ENCODE measurements at places on chromosomes 6 and 20.

DNA sequence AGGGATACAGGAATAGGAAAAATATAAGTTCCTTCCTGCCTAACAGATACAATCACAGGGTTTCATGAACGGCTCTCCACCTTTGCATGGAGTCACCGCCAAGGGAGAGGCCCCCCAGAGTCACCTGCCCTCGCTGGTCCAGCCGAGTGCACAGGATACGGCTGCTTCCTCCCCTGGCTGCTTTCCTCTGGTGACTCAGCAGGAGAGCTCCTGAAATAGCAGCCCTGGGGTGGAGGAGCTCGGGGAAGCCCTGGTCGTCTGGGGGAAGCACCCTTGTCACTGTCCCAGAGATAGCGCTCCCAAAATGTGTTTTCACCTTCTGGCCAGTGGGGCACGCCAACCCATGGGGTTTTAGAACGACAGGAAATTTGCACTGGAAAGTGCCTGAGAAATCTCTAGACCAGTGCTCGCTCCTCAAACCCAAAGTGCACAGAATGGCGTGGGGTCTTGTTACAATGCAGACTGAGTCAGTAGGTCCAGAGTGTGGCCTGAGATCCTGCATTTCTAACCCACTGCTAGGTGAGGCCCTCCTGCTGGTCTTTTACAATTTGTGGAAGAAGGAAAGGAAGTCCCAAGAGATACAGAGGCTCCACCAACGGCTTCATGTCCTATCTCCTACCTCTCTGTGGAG, 35.9 kb upstream of the FAM50B start:
- no peak for DNase-seq

DNA sequence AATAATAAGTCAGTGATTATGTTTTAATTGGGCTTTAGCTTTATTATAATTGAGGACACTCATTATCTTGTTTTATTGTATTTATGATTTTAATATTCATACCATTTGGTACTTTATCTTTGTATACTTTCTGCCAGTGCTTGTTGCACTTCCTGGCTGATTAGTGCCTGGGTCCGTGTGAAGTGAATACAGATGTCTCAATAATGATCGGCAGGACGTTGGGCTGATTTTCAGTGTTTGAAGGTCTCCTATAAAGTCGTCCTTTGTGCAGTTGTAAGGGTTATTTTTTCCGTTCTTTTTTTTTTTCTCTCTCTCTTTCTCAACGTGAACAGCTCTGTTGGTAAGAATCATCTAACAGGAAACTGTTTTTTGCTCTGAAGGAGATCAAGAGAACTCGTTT, 450.0 kb upstream of the POU3F2 start:
- DNase-seq = no peak

- no peak for DNase-seq
These were observed 258.9 kb downstream of the CD109 start for GRCh38 chr6:73954881-73955280.

DNA sequence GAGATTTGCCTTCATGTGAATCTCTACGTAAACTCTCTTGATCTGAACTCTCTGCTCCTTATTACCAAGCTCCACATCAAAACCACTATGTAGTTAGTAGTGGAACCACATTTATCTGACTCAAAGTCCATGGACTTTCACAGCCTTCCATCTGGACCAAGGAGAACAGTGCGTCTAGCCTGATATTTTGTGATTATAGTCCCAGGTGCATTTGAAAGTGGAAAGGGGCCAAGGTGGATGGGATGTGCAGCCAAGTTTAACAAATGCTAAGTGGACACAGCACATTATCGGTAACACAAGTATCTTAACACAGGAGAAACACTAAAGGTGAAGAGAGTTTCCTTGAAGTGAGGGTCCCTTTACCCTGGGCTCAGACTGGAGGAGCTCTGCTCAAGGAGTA, 281.2 kb upstream of the SGK1 start:
- no peak for DNase-seq

GRCh38 chr20:23629542-23630391, 8.0 kb downstream of the CST3 start:
- no peak for DNase-seq

- peak; percentile 3 for DNase-seq
These were observed 271.4 kb downstream of the EYA4 start for GRCh38 chr6:133512410-133513016.

DNA sequence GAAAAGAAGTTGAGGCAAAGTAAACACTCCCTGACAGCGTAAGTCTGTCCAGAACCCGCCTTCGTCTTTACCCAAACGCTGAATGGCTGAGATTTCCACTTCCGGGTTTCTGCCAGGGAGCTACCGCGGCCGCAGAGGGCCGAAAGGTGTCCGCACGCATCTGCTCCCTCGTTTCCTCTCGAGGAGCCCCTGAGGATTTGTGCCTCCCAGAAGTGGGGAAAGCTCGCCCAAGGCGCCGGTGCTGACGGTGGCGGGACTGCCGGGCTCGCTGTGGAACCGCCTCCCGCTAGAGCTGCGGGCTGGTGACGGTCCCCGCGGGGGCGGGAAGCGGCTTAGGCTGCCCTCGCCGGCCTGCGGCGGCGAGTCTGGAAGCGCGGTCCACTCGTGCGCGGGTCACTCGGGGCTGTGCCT, 1760.2 kb upstream of the DEFB115 start:
- peak; percentile 18 for DNase-seq

GRCh38 chr6:125485757-125486156, 184.0 kb upstream of the HDDC2 start:
- no peak for DNase-seq

- no peak for DNase-seq
These were observed 11.2 kb upstream of the TTK start for GRCh38 chr6:79993012-79993910.

GRCh38 chr6:67506352-67506751, 1128.7 kb upstream of the ADGRB3 start:
- DNase-seq = no peak

DNA sequence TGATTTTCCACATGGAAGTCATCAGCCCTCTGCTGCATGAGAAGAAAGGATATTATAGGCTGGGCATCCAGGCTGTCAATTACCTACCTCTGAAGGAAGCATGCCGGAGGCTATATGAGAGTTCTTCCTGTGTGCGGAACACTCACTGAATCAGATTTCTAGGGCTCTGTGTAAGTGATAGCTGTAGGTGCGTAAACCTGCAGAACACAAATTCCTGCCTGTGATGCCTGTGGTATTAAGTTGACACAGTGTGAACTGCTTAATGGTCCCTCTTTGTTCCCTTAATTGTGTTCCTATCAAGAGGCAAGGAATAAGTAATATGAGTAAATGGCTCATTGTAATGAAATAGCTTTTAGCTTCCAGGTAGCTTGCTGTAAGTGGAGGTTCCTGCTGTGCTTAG, 103.3 kb downstream of the ANKS1A start:
- no peak for DNase-seq

DNA sequence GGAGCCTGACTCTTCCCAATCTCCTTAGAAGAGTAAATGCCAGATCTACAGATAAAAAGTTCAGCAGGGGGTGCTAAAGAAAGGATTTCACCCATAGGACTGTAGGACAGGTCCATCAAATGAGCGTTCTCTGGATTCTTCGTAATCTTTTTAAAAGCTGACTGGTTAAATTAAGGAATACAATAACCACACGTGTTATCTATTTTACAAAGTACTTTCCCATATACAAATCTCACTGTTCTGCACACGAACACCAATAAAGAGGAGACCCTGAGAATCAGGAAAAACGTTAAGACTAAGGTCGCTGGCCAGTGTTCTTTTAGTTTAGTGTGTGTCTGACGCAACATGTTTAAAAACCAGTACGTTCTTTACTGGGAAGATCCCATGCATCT, 542 bp downstream of the TUBE1 start:
- no peak for DNase-seq

DNA sequence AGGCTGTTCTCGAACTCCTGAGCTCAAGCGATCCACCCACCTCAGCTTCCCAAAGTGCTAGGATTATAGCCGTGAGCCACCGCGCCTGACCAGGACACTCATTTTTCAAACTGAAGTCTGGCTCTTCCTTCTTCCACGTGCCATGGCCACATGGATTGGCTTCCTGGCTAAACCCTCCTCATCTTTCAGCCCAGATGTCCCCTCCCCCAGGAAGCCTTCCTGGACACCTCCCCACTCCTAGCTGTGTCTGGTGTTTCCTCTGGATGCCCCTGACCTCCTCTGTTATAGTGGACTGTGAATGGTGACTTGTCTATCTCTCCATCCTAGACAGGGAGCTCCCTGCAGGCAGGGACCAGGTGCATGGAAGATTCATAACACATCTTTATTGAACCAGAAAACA, 57.2 kb downstream of the RIPOR3 start:
- DNase-seq = no peak

DNA sequence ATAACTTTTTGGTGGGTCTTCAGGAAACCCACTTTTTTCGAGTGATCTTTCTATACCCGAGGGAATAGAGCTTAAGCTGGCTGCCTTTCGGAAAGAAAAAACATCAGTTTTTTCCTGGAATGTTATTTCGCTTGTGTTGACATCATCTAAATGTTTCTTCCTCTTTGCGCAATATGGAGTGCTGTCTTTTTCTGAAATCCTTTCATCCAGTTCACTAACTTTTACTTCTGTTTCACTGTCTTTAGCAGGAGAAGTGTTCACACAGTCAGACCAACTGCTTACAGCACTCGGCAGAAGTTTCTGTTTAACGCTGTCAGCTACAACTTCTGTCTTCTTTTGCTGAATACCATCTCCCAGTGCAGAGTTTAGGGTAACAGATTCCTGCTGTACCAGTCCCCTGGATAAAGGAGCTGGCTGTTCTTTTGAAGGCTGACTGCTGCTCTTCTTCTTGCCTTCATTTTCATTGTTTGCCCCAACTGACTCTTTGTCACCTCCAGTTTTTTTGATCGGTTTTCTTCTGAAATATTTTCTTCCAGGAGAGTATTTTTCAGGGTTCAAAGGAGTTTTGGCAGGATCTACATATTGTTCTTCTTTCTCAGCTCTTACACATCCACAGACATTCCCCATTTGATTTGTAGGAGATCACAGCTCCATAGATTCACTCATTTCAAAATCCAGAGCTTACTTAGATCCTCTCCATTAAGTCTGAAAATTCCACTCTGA, 50.0 kb upstream of the DST start:
- no peak for DNase-seq
